ENCODE measurements at places on chromosomes 2 and 18.

DNA sequence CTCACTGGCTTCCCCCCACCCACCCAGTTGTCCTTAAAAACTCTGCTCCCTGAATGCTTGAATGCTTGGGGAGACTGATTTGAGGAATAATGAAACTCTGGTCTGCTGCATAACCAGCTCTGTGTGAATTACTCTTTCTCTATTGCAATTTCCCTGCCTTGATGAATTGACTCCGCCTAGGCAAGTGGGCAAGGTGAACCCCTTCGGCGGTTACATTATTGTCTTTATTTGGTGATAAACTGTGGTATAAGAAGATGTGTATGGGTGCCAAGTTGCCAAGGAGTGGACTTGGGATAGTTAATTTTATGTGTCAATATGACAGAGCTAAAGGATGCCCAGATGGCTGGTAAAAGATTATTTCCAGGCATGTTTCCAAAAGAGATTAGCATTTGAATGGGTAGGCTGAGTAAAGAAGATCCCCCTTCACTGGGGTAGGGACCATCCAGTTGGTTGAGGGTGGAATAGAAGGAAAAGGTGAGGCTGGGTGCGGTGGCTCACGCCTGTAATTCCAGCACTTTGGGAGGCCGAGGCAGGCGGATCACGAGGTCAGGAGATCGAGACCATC is 98.5 kb upstream of the HAAO start:
- H3K36me3 ChIP-seq = no peaks in the 10 kb centered on the region
- H3K27ac ChIP-seq = no peak overlapping the region
- no peak for DNase-seq

DNA sequence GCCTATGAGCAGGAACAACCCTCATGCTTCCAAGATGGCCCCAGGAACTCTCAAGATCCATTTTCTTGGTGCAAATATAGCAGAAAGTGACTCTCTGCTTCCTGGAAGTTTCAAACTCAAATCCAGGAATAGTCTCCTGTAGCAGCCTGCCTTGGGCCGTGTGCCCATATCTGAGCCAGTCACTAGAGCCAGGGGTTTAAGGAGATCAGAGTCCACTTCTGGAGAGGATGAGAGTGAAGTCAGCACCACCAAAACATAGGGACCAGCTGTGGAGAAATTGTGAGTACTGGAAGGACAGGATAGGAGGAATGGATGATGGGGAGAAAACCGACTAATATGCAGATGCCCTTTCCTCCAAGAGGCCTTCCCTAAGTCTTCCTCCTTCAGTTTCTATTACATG is 33.2 kb downstream of the PSD4 start:
- H3K4me3 ChIP-seq = no peak overlapping the region
- no peak for DNase-seq
- H3K4me1 ChIP-seq = peaks cover 31% of the 10 kb centered on the region
- no peaks in the 10 kb centered on the region for H3K36me3 ChIP-seq
- H3K27me3 ChIP-seq = no peaks in the 10 kb centered on the region

DNA sequence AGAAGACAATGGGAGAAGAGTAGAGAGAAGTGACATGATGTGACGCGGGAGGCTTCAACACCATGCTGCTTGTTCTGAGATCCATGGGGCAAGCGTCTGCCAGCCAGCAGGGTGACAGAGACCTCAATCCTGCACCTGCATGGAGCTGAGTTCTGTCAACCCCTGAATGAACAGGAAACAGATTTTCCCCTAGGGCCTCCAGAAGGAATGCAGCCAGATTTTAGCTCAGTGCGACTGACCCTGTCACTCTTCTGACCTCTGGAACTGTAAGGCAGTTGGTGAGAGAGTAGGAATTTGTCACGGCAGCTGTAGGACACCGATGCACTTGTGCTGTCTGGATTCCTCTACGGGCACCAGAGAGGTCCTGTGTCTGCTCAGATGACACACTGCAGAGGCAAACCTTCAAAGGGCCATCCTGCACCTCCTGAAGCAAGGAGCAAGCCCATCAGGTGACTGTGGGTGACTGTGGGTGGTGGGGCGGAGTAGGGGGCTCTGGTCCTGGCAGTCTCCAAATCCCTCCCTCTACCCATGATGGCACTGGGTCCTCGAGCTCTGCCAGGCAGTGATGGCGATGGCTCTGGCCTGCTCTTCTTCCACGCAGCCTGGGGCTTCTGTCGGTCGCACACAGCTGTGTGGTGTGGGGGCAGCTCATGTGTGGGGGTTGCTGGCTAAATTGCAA is 194.3 kb upstream of the TWIST2 start:
- no peak overlapping the region for H3K4me3 ChIP-seq
- H3K27ac ChIP-seq = no peak overlapping the region
- H3K27me3 ChIP-seq = no peaks in the 10 kb centered on the region
- H3K4me1 ChIP-seq = peaks cover 9% of the 10 kb centered on the region
- DNase-seq = no peak

DNA sequence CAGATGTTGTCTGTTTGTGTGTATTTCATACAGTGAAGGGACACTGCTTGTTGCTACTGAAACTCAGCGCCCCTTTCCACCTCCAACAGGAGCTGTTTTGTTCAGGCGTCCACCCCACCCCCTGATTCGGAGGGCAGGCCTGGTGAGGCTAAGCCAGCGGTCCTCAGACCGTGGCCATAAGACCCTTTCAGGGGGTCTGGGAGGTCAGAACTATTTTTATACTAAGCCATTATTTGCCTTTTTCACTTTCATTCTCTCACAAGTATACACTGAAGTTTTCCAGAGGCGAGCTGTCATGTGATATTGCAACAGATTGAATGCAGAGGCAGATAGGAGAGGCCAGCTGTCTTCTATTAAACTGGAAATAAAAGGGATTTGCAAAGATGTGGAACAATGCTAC is 39.7 kb upstream of the IGFBP5 start:
- no peaks in the 10 kb centered on the region for H3K36me3 ChIP-seq
- peak overlapping the region; percentile 88 for H3K27ac ChIP-seq
- DNase-seq = peak; percentile 87
- H3K4me1 ChIP-seq = peaks cover 49% of the 10 kb centered on the region
- no peaks in the 10 kb centered on the region for H3K27me3 ChIP-seq

GRCh38 chr2:168614172-168615018 is 158.3 kb downstream of the CERS6 start:
- H3K27me3 ChIP-seq = no peaks in the 10 kb centered on the region
- no peak for DNase-seq

DNA sequence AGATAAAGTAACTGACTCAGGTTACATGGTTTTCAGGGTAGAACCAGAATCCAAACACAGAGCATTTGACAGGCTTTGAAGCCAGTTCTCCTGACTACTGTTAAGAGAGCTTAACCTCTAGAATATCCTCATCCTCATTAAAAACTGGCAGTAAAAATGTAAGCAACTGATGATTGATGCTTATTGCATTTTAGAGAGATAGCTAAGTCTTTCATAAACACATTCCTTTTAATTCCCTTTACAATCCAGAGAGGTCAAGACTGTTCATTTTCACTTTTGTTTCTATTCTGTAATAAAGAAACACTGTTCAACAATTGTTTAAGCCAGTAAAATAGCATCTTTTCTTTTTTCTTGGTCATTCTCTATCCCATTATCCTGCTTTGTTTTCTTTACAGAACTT is 53.9 kb upstream of the RAB27B start:
- H3K27ac ChIP-seq = no peak overlapping the region
- no peaks in the 10 kb centered on the region for H3K36me3 ChIP-seq
- no peak for DNase-seq
- no peak overlapping the region for H3K4me3 ChIP-seq
- no peaks in the 10 kb centered on the region for H3K27me3 ChIP-seq
- peaks cover 35% of the 10 kb centered on the region for H3K4me1 ChIP-seq

- H3K4me1 ChIP-seq = no peaks in the 10 kb centered on the region
- H3K4me3 ChIP-seq = no peak overlapping the region
- H3K27me3 ChIP-seq = no peaks in the 10 kb centered on the region
- no peak overlapping the region for H3K27ac ChIP-seq
- no peak for DNase-seq
Measured at GRCh38 chr2:172489681-172490080, 62.3 kb downstream of the ITGA6 start.

- H3K4me3 ChIP-seq = no peak overlapping the region
- H3K27me3 ChIP-seq = no peaks in the 10 kb centered on the region
- no peak for DNase-seq
- H3K27ac ChIP-seq = no peak overlapping the region
Measured at GRCh38 chr2:216151313-216152025, 42.3 kb downstream of the XRCC5 start.

DNA sequence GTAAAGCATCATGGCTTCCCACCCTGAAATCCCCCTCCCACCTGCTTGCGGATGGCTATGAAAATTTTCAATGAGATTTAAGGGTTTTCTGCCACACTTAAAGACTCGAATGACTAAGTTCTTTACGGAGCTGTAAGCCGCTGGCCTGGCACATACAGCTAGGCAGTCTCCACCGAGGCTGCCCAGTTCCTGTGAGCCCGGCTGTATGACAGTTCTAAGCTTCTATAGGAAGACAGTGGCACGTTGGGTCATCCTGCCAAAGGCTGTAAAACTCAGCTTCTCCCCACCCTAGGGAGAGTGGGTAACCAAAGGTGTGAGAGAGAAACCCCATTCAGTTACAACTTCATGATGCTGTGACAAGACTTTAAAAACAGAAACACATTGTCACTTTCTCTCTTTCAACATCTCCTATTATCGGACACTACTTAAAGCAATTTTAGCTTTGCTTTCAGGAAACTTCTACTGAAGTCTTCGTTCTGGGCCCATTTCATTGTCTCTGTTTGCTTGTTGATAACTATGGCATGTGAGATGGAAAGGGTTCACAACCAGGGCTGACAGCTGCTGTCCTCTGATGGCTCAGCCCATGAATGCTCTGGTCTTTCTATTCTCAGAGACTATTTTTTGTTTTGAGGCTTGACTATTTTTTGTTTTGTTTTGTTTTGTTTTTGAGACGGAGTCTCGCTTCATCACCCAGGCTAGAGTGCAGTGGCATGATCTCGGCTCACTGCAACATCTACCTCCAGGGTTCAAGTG is 7.1 kb downstream of the CASP8 start:
- H3K4me3 ChIP-seq = no peak overlapping the region
- no peaks in the 10 kb centered on the region for H3K4me1 ChIP-seq
- no peaks in the 10 kb centered on the region for H3K27me3 ChIP-seq
- no peak for DNase-seq

Measured in vagina (tissue), 2 donors.